Right hindlimb (tissue), 1 donor: ENCODE measurements at places on chromosomes 6 and 20.

- no peak for DNase-seq
Measured at GRCh38 chr6:152651986-152652385, 14.8 kb upstream of the SYNE1 start.

- DNase-seq = no peak
Measured at GRCh38 chr20:57145089-57145631, 121.3 kb downstream of the BMP7 start.

DNA sequence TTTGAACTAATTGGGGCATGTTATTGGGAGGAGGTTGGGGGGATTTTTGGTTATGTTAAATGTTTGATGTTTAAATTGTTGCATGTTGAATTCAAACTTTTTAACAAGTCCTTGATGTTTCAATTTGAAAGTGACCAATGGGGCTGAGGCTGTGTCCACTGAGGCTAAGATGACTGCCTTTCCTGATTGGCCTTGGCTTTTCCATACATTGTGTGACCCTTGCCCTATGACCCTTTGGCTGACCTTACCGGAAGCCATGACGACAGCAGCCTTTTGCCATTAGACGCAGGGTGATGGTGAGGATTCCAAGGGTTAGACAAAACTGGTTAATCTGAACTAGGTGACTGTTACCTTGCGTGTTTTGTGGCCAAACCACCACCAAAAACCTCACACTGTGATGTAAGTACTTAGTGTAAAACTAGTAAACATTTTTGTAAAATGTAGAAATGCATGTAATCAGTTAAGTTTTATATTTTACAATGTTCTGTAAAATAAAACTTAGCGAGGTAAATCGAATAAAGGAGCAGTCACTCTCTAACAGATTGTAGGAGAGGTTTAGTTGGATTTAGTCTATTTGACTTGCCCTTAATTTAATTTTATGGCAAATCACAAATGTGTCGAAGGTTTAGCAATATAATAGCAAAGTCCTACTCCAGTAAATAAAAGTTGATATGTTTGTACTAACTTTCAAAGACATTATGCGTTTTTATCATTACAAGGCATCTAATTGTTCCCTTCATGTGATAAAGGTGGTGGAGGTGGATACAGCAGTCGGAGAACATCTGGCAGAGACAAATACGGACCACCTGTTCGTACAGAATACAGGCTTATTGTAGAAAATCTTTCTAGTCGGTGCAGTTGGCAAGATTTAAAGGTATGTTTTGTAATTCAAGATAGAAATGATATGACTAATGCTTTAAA is 1.6 kb downstream of the SRSF6 start:
- DNase-seq = peak; percentile 33

- DNase-seq = no peak
Measured at GRCh38 chr20:63261060-63261794, 7.0 kb upstream of the NKAIN4 start.

- no peak for DNase-seq
Measured at GRCh38 chr6:29708432-29709179, 14.6 kb upstream of the HLA-F start.

GRCh38 chr20:45138561-45139300 is 14.5 kb upstream of the WFDC12 start:
- no peak for DNase-seq

DNA sequence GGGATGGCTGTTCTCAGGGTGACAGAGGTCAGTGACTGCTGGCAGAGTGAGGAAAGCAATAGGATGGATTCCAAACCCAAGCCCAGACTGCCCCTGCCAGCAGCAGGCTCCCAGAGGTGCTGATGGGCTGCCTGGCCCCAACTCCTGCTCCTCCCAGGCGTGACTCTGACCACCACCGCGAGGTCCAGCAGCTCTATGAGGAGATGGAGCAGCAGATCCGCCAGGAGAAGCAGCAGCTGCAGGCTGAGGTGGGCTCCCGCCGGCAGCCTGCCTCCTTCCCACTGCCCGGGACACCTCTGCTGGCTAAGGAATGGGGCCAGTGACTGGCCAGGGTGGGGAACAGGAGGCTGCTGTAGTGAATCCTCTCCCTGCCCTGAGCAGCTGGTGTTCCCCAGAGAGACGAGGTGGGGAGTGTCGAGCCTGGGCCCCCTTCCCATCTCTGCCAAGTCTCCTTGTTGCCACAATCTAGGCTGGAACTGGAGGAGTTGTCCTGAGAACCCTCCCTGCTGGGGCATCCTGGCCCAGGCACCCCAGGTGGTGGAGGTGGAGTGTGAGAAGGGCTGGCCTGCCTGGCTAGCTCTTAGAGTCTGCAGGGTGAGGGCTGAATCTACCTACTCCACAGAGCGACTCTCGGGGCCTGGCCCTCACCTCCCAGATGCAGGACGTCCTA is 20.4 kb downstream of the RAB44 start:
- no peak for DNase-seq

DNA sequence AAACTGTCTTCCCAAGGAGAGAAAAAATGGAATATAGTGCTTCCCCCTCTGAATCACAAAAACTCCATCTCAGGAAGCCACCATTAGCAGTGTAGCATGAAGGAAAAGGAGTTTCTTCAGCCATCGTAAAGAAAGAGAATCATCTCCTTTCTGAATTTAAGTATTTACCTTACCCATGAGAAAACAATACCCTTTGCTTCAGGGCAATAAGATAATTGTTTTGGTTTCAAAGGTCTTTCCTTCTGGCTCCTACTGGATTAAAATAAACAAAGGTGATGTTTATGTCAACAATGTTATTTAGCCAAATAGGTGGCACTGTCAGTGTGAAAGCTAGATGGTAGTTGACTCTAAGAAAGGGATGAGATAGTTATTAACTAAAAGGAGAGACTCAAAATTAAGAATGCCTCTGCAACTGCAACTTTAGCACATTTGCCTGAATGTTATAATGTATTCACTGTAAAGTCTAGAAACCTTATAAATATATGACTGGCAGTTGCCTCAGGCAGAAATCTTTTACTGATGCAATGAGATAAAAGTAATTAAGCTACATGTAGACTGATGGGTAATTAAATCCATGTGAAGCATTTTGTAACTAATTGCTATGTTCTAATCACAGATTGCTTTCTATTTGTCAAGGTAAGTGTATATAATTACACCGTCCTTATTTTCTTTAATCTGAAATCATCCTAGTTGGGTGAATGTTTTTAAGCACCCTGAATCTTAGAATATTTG is 399.0 kb downstream of the CDKAL1 start:
- DNase-seq = no peak

DNA sequence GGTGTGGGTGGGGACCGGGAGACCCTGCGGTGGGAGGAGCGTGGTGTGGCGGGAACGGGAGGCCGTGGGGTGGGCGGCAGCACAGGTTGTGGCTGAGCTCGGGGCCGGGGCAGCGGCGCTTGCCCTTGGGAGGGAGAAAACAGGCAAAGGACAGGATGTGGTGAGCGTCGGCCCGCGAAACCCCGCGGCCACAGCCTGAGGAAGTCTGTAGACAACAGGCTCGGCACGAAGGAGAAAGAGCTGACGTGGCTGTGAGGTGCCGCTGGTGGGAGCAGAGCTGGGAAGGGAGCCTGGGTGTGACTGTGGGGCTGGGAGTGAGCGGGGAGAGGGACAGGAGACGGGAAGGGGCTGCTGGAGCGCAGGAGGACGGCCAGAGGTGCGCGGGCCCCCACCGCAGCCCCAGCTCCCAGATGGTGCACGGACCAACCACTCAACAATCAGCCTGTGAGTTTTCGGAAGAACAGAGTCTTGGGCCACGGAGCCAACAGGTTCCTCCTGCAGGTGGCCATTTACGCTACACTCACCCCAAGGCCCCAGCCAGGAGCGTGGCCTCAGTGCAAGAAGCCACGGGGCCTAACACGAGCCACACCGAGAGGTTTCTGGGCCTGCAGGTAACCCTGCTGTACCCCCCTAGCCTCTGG is 202.8 kb downstream of the DLL1 start:
- peak; percentile 28 for DNase-seq

GRCh38 chr6:118319416-118319815 is 228.7 kb upstream of the PLN start:
- no peak for DNase-seq

DNA sequence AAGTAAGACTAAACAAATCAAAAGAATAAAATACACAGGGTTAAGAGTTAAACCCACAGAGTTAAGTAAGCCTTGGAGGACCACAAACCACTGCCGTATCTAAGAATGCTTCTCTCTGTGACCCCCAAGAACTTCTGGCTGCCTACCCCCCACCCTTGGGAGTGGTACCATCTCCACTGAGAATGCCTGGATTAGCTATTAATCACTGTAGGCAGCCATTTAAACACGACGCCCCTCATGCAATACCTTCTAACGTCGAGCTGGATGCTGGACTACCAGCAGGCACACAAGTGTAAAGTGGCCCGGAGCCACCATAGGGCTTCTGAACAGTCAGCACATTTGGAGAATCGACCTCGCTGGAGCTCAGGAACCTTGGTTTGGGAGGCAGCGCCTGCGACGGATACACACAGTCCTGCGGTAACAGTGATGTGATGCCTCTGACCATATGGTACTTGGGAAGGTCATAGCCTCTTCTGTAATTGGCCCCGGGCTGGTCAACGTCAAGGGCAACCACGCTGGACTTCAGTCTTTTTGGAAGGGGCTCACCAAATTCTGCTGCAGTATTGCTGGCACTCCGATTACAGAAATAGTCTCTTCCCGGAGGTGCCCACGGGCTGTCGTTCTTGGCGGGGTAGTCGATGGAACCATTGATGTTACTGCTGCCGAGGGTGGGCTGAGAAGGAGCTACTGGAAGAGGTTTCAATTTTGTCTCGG is 18.0 kb downstream of the ZNF217 start:
- DNase-seq = no peak

GRCh38 chr20:46017272-46017671 is 8.6 kb downstream of the MMP9 start:
- no peak for DNase-seq

GRCh38 chr20:6519556-6519955 is 247.9 kb upstream of the BMP2 start:
- DNase-seq = no peak

DNA sequence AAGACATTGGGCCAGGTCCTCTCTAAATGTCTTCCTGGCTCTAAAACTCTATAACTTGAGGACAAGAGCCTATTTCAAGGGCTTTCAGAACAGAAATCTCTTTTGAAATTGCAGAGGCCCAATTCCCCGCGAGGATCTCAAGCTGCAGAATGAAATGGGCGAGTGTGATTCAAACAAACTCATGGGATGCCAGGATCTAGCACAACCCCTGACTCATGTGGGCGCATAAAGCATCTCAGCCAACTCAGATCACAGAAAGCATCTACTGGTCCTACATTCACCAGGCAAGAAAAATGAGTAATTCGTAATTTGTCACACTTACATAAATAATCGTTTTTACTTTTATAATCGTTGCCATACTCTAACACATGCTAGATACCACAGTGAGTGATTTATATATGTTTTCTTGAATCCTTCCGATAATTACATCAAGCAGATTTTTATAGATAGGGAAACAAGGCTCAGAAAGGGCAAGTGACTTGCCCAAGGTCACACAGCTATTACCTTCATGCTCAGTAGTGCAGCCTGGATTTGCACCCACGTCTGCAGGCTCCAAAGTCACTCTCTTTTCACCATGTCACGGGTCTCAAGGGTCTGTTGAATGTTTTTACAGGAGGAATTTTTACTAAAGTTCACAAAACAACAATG is 26.2 kb downstream of the FOXF2 start:
- DNase-seq = no peak

- DNase-seq = peak; percentile 91
Measured at GRCh38 chr20:47319517-47320252, 36.8 kb downstream of the ZMYND8 start.

- no peak for DNase-seq
Measured at GRCh38 chr6:155200012-155200411, 63.8 kb upstream of the CLDN20 start.

DNA sequence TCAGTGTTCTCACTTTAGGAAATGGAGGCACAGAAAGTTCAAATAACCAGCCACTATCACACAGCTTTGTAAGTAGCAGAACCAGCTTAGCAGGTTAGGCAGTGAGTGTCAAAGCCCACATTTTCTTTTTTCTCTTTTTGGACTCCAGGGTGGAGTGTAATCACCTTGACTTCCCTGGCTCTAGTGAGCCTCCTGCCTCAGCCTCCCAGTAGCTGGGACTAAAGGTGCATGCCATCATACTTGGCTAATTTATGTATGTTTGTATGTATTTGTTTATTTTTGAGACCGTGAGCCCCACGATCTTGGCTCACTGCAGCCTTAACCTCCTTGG is 7.8 kb upstream of the NCOA3 start:
- DNase-seq = no peak

GRCh38 chr6:113969888-113970804 is 802 bp downstream of the HDAC2 start:
- peak; percentile 81 for DNase-seq

GRCh38 chr20:750801-751200 is 17.5 kb downstream of the SLC52A3 start:
- DNase-seq = no peak

- no peak for DNase-seq
Measured at GRCh38 chr6:70310063-70310694, 7.3 kb upstream of the COL9A1 start.

DNA sequence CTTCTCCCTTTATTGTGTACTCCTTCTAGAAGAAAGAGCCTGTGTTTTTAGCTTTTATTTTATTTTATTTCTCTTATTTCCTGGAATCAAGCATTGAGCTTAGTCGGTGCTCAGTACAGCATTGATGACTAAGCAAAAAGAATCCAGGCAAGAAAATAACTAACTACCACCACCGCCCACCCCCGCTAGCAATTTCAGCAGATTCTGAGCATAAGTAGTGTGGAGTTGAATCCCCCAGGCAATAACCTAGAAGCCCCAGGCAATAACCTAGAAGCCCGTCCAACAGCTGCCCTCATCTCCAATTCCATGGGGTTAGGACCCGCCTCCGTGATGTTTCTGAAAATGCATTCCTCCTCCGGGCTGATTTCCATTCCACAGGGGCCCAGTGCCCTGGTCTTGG is 258.0 kb upstream of the TAB2 start:
- DNase-seq = no peak

- no peak for DNase-seq
Measured at GRCh38 chr6:149453597-149454345, 31.0 kb downstream of the ZC3H12D start.

GRCh38 chr6:55950071-55950814 is 74.9 kb upstream of the BMP5 start:
- DNase-seq = no peak

DNA sequence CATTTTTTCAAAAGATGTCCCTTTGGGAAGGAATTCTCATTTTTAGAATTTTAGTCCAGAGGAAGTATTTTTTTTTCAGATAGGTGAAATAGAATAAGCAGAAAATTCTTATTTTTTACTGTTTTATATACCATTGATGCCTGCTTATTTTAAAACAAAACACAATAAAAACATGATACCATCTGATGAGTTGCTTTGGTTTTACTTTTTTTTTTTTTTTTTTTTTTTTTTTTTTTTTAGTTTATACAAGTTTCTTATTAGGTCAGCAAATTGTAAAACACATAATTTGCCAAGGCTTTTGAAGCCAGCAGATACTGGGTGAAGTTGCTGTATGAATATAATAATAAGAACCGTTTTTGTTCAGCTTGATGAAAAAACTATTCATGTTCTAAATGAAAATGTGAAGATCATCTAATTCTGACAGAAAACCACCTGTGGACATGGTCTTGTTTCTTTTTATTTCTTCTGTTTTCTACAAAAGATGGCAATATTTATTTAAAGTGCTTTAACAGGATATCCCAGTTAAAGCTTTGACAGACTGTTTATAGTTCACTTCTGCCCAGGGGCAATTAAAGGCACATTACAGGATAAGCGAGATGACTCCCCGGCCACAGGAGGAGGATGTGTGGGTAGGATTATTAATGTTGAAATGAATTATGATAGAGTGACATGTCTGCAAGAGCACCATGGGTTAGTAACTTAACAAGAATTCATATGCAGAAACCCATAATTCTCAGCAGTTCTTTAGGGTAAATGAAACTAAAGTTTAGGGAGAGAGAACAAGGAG is 31.1 kb downstream of the MYB start:
- no peak for DNase-seq

- DNase-seq = peak; percentile 95
Measured at GRCh38 chr20:35615667-35616464, at the start of gene SPAG4. Gene SPAG4 (plus strand): TSS chr20:35615829. CDS start chr20:35616004, 175 bp downstream.
